ENCODE measurements at places on chromosomes 2 and 18. TPM values are rescaled to one million over a fixed set of nuclear protein-coding genes. Genes with fewer than 3 reads are reported as not detected.

The IL1RN gene
- total RNA-seq, result 1.6 TPM

The CFAP221 gene
- 2.1 TPM for total RNA-seq

The PLGLB2 gene
- 1.3 TPM for total RNA-seq

The STAT4 gene
- 3.0 TPM for total RNA-seq

The PRKAG3 gene
- not detected for total RNA-seq

The GATA6 gene
- total RNA-seq, result 0.35 TPM

The RAB6D gene
- total RNA-seq, result 0.10 TPM

The XIRP2 gene
- not detected for total RNA-seq

The GREB1 gene
- total RNA-seq, result not detected

The CYP1B1 gene
- 422 TPM for total RNA-seq

The KCNG2 gene
- total RNA-seq, result not detected

The SLC35F6 gene
- total RNA-seq, result 41.3 TPM

The APOB gene
- not detected for total RNA-seq

The PAIP2B gene
- total RNA-seq, result 1.2 TPM

The NEB gene
- total RNA-seq, result 1.2 TPM

The G6PC2 gene
- total RNA-seq, result not detected

The IL36B gene
- total RNA-seq, result not detected

The BOLL gene
- not detected for total RNA-seq

The SLC11A1 gene
- total RNA-seq, result 0.05 TPM

The DNAJC5G gene
- not detected for total RNA-seq

The CSRNP3 gene
- total RNA-seq, result 4.2 TPM

The FOXI3 gene
- total RNA-seq, result not detected

The NGEF gene
- total RNA-seq, result 0.75 TPM

The VIL1 gene
- 0.05 TPM for total RNA-seq

The UGT1A10 gene
- total RNA-seq, result not detected

The PDE11A gene
- 5.8 TPM for total RNA-seq

Measured in renal cortical epithelial cell (primary cell).